T-helper 22 cell (primary cell): ENCODE measurements at places on chromosomes 6 and 20.

DNA sequence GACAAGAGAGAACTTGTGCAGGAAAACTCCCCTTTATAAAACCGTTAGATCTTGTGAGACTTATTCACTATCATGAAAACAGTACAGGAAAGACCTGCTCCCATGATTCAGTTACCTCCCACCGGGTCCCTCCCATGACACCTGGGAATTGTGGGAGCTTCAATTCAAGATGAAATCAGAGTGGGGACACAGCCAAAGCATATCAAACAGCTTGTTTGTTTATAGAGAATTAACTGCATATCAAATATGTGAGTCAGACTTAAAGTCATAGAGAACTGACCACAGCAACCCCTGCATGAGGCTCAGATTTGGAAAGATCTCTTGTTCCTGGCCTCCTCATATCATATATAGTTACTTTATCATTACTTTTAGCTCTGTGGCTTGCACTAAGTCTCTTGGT lies 29.1 kb upstream of the HDAC2 start:
- no peak for DNase-seq

GRCh38 chr6:128005009-128005408 lies 104.2 kb upstream of the THEMIS start:
- no peak for DNase-seq

GRCh38 chr6:30322527-30323501 lies 3.9 kb upstream of the TRIM39 start:
- no peak for DNase-seq

- DNase-seq = no peak
Measured at GRCh38 chr6:1770968-1771723, 161.4 kb downstream of the FOXC1 start.

DNA sequence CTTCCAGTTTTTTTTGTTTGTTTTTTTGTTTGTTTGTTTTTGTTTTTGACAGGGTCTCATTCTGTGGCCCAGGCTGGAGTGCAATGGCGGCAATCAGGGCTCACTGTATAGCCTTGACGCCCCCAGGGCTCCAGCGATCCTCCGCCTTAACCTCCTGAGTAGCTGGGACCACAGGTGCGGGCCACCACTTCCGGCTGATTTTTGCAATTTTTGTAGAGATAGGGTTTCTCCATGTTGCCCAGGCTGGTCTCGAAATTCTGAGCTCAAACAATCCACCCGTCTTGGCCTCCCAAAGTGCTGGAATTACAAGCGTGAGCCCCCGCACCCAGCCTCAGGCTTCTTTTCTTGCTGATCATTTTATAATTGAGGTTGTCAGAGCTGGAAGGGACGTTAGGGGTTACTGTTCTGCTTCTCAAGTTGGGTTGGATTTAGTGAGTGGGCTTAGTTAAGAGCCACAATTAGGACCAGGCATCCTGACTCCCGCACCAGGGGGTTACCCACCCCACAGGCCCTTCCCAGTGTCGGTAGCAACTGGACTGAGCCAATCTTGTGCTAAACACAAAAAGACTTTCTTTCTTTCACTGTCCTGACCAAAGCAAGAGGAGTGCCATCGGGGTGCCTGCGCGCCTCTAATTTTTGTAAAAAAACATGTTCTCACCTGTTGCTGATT lies 13.1 kb upstream of the ZSCAN9 start:
- no peak for DNase-seq

DNA sequence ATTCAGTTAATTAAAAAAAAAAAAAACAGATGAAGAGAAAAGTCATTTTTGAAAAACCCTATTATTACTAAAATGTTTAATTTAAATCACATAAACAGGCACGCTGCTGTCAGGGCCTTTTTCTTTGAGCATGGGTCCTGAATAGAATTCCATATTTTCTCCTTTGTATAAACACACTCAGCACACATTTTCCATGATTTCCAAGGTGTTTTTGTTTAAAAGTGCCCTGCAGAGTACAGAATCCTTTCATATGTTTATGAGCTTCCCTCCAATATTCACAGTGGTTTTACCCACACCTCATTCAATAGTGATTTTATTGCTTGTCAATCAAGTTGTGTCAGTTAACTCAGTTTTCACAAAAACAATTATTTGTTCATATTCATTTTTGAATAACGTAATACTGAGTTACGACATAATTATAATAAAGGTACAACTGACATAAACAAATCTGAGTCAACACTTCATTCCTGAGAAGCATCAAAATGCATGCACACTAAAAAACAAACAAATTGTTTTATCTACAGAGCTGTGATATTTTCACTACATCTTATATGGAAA lies 15.2 kb downstream of the SLC35B3 start:
- DNase-seq = no peak

GRCh38 chr6:46186583-46186982 lies 15.8 kb upstream of the ENPP5 start:
- no peak for DNase-seq

- DNase-seq = no peak
Measured at GRCh38 chr6:160138839-160139419, 17.3 kb downstream of the SLC22A1 start.

DNA sequence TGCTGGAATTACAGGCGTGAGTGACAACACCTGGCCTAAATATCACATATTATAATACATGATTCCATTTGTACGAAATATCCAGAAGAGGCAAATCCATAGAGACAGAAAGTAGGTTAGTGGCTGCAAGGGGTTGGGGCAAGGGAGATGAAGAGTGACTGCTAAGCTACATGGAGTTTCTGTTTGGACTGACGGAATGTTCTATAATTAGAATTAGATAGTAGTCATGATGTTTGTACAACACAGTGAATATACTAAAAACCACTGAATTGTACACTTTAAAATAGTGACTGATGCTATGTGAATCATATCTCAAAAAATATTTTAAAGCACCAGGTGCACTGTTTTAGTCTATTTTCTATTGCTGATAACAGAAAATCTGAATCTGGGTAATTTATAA lies 3.7 kb upstream of the HEBP2 start:
- DNase-seq = no peak

GRCh38 chr6:126020305-126021050 lies 34.1 kb downstream of the TRMT11 start:
- no peak for DNase-seq
